T-helper 1 cell (primary cell): ENCODE measurements at places on chromosomes 1 and 21.

- no peak for DNase-seq
Measured at GRCh38 chr21:37181059-37181458, 86.1 kb downstream of the VPS26C start.

- DNase-seq = no peak
Measured at GRCh38 chr1:108843390-108844137, 13.3 kb downstream of the AKNAD1 start.

DNA sequence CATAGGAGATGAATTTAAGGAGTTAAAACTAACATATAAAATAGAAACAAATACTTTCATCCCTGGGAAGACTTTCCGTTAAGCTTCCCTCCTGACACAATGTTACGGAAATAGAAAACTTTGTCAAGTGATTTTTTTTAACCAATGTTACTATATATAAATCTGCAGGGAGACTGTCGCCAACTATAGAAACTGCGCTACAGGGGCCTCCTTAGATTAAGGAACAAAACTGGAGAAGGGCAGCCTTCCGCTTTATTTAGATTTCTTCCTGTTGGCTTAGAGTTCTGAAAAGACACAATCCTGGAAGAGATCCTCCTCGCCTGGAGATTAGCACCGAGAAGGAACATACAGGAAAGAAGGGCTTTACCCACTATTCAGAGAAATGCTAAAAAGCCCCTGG is 1.5 kb downstream of the MGST3 start:
- DNase-seq = no peak

DNA sequence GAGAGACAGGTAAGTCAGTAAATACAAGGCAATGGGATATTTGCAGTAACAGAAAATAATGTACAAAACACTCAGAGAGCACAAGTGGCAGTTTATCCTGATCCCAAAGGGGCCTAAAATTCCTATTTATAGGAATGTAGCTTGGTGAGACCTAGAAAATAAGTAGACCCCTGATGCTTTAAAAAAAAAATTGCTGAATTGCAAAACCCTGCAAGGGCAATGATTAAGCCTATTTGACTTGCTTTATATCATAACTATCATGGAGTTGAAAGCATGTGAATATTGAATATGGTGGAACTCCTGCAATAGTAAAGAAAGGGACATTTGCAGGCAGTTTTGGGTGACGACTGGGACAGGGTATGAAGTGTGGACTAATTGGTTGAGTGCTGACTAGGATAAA is 101.9 kb upstream of the C1orf21 start:
- no peak for DNase-seq

DNA sequence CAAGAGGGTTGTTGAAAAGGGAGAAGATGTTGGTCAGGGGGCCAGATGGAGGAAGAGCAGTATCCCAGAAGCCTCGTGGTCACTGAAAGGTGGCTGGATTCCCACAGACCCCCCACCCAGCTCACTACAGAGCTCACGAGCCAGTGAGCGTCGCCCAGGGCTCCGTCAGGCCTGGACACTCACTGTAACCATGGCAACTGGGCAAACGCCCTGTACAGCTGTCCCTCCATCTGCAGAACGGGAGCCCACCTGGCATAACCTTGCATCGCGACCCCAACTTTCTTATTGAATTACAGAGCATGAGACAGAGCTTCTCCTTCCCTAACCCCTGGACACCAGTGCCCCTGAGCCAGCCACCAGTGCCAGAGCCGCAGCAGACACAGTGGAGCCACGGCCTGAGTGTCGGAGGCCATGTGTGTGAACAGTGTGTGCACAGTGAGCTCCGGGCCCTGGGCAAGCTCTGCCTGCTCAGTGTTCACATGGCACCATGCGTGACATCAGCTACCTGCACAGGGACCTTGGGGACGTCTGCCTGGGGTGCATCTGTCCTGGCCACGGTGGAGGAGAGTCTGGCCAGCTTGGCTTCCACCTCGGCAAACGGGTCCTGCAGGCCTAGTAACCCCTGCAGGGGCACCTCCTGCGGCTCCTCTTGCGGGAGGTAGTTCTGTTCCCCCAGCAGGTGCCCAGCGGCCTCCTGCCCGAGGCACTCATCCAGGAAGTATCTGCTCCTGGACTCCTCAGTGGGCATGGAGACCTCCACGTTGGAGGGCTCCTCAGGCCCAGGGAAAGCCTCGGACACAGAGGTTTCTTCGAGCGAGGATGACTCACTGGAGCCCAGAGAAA is 25.9 kb upstream of the DDOST start:
- DNase-seq = no peak

- no peak for DNase-seq
Measured at GRCh38 chr1:2412773-2413494, 570 bp upstream of the PEX10 start.

GRCh38 chr1:24702511-24703293 is 42.5 kb upstream of the CLIC4 start:
- no peak for DNase-seq
